AG09309 (cell line): ENCODE measurements at places on chromosomes 12 and 14.
A peak's percentile ranks its signal among the peaks of the same experiment; 100 is the strongest.

GRCh38 chr14:74415115-74415437, 10.9 kb downstream of the SYNDIG1L start:
- no peak for DNase-seq

DNA sequence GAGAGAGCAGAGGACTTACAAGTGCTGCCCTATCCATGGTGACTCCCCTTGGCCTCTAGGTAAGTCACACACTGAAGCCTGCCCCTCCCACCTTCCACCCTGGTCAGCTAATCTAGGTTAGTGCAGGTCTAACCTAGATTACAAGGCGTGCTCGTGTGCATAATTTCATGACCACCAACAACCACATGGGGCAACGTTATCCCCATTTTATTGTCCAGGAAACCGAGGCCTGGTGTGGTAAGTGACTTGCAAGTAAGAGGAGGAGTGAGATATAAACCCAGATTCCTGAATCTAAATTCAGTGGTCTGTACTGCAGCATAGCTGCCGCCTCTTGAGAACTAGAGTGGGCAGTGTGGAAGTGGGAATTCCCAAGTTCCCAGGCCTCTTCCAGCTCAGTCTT, 171.1 kb downstream of the DAD1 start:
- no peak for DNase-seq

- no peak for DNase-seq
These were observed 12.3 kb upstream of the ATG14 start for GRCh38 chr14:55423969-55424368.

DNA sequence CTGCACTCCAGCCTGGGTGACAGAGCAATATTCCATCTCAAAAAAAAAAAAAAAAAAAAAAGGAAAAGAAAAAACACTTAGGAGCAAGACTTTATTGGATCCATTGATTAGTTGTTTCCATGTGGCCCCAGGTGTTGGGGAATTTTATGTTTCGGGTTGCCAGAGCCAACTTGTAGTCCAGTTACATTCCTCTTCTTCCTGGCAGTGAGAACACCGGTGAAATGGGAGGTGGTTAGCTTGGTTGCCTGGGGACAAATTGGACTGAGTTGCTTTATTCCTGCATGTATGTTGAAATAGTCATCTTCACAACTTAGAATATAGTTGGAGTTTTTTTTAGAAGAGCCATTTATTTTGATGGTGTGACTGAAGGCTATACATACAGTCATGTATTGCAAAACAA, 12.6 kb downstream of the RCOR1 start:
- DNase-seq, result no peak

GRCh38 chr12:41120211-41120610, 67.9 kb upstream of the PDZRN4 start:
- no peak for DNase-seq

- DNase-seq, result no peak
These were observed 50.9 kb upstream of the CPNE8 start for GRCh38 chr12:38956337-38956736.

- DNase-seq, result no peak
These were observed 51.1 kb downstream of the MIS18BP1 start for GRCh38 chr14:45201905-45202304.

GRCh38 chr14:74582910-74583581, 29.0 kb downstream of the LTBP2 start:
- no peak for DNase-seq

- no peak for DNase-seq
These were observed 14.4 kb downstream of the TEAD4 start for GRCh38 chr12:2973566-2973965.

DNA sequence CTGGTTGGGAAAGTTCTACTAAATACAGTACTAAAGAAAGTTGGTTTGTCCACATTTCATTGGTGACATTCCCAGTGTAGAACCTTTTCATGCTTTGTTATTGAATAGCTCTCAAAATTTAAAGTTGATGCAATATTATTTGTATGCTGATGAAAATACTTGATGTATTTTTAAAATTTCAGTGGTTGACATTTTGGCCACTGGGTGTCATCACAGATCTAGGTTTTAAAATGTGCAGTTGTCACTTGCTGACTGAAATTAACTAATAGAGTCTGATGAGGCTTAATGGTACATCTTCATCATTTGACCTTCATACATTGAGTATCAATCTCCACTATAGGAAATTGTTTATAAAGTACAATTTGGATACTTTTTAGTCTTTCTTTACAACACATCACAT, 37.1 kb downstream of the CMAS start:
- no peak for DNase-seq

GRCh38 chr12:643475-644302, 19.6 kb downstream of the NINJ2 start:
- no peak for DNase-seq

DNA sequence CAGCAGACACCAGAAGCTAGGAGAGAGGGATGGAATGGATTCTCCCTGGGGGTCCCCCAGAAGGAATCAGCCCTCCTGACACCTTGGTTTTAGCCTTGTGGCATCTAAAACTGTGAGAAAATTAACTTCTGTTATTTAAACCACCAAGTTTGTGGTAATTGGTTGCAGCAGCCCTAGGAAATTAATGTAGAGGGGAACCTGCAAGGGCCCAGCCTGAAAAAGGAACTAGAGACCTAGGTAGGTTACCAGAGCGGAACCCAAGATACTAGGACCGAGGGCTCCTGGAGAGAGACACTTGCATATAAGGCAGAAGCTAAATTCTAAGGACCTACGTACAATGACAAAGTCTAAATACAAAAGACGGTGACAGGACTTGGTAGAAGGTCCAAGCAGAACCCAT, 8.1 kb upstream of the DENND5B start:
- DNase-seq, result no peak

DNA sequence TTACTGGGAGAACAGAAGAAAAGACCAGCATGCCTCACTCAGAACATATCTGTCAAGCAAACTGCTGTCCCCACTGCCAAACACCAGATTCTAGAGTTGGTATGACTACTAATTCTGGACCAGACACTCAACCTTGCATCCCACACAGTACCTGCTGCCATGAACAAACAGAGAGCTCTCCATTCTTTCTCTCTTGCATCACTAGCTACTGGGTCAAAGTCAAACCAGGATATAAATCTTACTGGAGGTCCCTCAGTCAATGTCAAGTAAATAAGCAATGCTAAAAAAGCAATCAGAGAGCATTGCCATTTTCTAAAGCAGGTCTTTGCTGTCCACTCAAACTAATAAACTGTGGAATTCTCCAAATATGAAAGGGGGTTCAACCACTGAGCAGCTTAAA, 452.4 kb upstream of the SEL1L start:
- DNase-seq, result no peak

DNA sequence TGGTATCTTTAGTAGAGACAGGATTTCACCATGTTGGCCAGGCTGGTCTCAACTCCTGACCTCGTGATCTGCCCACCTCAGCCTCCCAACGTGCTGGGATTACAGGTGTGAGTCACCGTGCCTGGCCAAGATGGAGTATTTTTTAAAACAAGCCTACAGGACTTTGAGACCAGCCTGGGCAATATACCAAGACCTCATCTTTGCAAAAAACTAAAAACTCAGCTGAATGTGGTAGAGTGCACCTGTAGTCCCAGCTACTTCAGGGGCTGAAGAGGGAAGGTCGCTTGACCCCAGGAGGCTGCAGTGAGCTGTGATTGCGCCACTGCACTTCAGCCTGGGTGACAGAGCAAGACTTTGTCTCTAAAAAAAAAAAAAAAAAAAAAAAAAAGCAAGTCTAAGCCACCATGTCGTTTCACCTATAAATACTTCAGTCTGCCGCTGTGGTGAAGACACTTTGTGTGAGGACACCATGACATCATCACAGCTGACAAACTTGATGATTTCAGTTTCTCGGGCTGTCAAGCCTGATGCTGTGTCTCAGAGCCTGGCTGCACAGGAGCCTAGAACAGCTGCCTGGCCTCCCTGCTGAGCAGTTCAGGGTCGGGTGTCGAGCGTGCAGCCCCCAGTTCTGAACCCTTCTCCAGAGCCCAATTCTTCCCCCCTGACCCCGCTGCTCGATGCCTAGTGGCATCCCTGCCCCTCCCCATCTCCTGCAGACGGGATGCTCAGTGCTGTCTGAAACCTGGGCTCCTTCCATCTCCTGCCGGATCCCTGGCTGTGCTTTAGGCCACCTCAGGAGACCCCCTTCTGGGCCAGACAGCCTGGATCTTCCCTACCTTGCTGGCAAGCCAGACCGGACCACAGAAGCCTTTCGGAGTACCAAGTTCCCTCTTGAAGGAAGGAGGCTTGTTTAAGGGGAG, 119.2 kb upstream of the EVL start:
- no peak for DNase-seq

- DNase-seq, result no peak
These were observed 10.8 kb downstream of the TMEM52B start for GRCh38 chr12:10189653-10190052.

DNA sequence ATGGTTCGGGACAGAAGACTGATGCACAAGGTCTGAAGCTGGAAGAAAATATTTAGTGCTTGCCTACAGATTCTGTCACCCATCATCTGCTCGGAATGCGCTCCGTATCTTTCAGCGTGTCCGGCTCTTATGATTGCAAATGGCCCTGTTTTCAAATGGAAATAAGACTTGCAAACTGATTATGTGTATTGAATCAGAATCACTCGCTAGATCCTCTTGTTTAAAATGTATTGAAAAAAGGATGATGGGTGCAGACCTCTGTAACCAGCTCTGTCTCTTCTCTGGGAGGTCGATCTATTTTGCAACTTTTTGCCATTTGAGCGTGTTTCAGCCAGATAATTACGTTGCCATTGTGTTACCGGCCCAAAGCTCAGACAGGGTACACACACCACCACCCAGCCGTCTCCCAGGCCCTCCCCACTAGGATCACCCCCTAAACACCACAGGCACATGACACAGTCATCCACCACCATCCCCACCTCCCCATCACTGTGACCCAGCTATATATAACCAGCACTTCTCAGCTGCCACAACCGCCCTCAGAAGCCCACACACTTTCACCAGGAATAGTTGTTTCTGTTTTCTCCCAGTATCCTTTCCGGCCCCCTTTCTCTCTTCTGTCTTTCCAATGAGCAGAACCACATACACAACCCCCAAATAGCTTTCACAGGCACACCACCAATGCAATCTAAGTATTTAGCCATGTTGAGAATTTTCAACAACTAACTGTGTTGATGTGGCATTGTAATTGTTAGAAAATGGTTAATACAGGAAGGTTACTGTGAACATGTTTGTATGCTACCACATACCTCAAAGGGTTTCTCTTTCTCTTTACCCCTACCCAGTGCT, 10.7 kb downstream of the NKX2-1 start:
- DNase-seq, result no peak

GRCh38 chr12:52965337-52965731, 16.4 kb downstream of the KRT18 start:
- DNase-seq, result no peak

DNA sequence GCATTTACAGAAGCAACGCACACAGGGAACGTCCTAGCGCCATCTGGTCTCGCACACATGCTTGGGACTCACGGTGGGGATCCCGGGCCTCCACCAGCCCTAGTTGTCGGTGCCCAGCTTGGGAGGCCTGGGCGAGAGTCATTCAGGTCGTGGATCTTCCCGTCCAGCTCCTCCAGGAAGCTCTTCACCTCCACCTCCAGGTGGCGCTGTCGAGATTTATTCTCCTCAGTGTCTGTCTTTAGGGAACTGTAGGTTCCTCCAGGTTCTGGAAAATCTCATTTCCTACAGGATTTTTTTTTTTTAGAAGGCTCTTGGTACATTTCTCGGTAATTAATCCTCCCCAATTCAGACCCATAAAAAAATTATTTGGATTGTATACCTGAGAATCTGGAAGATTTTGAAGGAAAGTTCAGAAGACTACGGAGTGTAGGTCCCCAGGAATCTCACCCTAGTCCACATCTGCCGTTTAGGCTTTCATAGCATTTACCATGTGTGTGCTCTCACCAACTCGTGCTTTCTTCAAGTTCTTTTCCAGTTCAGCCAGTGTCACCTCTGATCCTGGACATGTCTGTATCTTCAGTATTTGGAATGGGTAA, 910.0 kb downstream of the TMEM121 start:
- no peak for DNase-seq

- no peak for DNase-seq
These were observed 155.8 kb upstream of the FKBP4 start for GRCh38 chr12:2639020-2639298.

DNA sequence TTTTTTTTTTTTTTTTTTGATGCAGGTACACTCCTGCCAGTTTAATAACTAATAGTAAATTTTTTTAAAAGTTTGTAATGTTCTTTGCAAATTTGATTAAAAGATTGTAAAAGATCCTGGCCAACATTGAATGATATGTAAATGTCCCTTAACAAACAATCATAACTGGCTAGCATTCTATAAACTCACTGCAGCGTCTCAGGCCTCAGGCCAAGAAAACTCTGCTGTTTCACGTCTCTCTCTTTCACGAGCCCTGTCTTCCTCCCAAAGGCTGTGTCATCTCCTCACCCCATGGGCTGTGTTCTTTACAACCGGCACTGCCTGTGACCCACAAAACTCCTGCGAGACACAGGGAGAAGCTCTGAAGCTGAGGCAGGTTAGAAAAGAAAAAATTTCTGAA, 103.3 kb downstream of the NUAK1 start:
- no peak for DNase-seq

DNA sequence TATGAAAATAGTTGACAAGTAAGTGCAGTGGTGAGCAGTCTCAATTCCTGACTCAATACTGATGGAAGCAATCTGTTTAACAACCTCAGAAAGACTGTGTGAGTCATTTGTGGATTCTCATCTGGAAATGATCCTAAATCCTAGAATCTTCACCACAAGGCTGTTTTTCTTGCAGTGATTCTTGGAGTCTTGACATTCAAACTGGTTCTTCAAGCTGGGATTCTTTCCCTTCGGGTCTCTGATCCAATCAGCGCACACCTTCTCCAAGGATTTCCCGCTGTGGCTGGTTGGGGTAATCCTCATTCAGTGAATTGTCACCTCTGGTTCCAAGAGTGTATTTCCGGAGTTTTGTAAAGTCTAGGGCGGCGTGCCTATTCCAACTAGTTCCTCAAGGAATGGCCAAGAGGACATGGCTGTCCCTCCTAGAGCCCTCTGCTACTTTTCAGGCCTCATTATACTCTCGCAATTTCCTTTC, 37.7 kb upstream of the FOXJ2 start:
- DNase-seq, result peak; percentile 91
